ENCODE measurements at places on chromosomes 13 and 19. TPM values are rescaled to one million over a fixed set of nuclear protein-coding genes. Genes with fewer than 3 reads are reported as not detected.

- peaks cover 2% of the 10 kb centered on the region for H3K36me3 ChIP-seq
- no peaks in the 10 kb centered on the region for H3K4me1 ChIP-seq
- no peak for DNase-seq
- H3K27me3 ChIP-seq = no peaks in the 10 kb centered on the region
Observed at GRCh38 chr19:23098286-23098685, 18.5 kb upstream of the ZNF730 start.

GRCh38 chr13:69274231-69274630 lies 833.4 kb upstream of the ATXN8OS start:
- no peaks in the 10 kb centered on the region for H3K36me3 ChIP-seq
- no peak for DNase-seq
- H3K4me3 ChIP-seq = no peak overlapping the region

GRCh38 chr19:7663706-7664105 lies 5.1 kb upstream of the RETN start:
- H3K27ac ChIP-seq = no peak overlapping the region
- no peak for DNase-seq
- H3K4me3 ChIP-seq = no peak overlapping the region

DNA sequence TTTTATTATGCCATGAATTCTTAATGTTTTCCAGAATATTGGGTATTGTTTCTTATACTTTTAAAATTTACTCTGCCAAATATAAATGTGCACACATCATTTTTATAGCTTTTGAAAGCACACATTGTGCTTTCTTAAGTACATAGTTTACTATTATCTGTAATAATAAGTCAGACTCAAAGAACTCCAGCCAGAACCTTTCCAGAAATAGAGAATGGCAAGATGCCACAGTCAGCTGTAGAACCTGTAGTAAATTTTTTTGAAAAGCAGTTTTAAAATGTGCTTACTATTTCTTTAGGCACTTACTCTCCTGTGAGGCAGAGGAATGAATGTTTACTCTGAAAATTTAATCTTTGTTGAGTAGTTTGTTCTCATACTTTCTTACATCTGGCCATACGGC lies 1287.1 kb downstream of the PCDH9 start:
- no peaks in the 10 kb centered on the region for H3K27me3 ChIP-seq
- H3K27ac ChIP-seq = no peak overlapping the region
- H3K4me3 ChIP-seq = no peak overlapping the region
- no peaks in the 10 kb centered on the region for H3K4me1 ChIP-seq
- no peaks in the 10 kb centered on the region for H3K36me3 ChIP-seq

GRCh38 chr13:33636243-33636642 lies 181.7 kb upstream of the RFC3 start:
- H3K36me3 ChIP-seq = peaks cover 2% of the 10 kb centered on the region
- DNase-seq = no peak
- H3K27me3 ChIP-seq = no peaks in the 10 kb centered on the region
- H3K27ac ChIP-seq = no peak overlapping the region
- H3K4me3 ChIP-seq = no peak overlapping the region
- peaks cover 31% of the 10 kb centered on the region for H3K4me1 ChIP-seq

Gene CBY2
- not detected for total RNA-seq

Gene ZNF85
- 11.9 TPM for total RNA-seq
